ENCODE measurements at places on chromosomes 2 and 18.

DNA sequence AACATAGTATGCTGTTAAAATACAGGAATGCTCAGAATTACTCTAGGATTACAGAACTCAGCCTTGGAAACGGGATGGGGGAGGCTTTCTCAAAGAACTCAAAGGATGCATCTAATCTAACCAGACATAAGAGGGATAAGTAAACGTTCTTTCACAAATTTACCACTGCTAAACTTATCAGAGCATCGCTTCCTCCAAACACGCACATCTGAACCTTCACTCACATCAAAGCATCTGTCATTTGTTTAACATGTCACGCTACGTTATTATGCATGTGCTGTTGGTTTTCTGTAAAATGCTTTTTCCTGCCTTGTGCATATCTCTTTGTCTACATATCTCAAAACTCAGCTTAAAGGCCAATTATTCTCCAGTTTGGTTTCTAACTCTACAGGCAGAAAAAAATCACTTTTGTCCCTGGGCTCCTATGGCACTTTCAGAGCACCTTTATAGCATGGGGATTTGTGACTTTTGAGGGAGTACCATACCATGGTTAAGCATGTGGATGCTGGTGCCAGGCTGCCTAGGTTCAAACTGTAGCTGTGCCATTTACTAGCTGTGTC lies 106.7 kb upstream of the FSHR start:
- no peak for DNase-seq

- no peak for DNase-seq
Measured at GRCh38 chr18:75977081-75977480, 518.0 kb downstream of the ZNF516 start.

DNA sequence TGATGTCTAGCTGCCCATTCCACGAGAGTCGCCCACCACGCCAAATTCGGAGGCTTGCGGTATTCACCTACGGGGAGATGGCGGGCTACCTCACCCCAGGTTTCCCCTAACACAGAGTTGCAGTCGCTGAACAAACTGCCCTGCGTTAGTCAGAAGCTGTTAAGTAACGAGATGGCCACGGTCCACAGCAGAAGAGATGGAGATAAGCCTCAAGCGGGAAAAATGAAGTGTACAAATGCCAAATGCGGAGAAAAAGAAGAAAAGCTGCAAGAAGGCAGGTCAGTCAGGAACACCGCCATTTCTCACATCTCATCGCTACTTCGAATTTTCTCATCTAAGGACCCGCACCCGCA lies 425 bp downstream of the ASB3 start:
- peak; percentile 28 for DNase-seq

- no peak for DNase-seq
Measured at GRCh38 chr2:107088156-107088555, 202.2 kb upstream of the ST6GAL2 start.

- peak; percentile 38 for DNase-seq
Measured at GRCh38 chr2:207883002-207883780, 113.5 kb upstream of the FZD5 start.

- DNase-seq: no peak
Measured at GRCh38 chr2:107688135-107688534, 138.6 kb upstream of the RGPD4 start.

GRCh38 chr2:95058989-95059641 lies 33.6 kb downstream of the MAL start:
- no peak for DNase-seq

- DNase-seq: no peak
Measured at GRCh38 chr2:42934580-42935186, 142.3 kb upstream of the HAAO start.

DNA sequence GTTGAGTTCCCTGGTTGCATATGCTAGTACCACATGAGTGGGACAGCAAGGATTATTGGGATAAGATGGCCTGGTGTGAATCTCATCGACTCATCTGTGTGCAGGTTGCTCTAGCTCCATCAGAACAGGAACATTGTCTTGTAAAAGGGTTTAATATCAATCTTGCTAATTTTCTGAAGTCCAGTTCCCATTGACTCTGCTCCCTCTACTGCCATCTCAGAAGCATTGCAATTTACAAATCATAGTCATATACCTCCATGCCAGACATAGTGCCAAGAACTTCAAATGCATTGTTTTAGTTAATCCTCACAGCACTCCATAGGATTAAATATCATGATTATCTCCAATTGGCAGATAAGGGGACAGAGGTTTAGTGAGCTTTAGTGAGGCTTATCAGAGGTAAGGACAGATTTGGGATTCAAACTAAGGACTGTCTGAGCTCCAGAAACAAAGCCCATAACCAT lies 4.8 kb upstream of the STAT4 start:
- DNase-seq: peak; percentile 57

DNA sequence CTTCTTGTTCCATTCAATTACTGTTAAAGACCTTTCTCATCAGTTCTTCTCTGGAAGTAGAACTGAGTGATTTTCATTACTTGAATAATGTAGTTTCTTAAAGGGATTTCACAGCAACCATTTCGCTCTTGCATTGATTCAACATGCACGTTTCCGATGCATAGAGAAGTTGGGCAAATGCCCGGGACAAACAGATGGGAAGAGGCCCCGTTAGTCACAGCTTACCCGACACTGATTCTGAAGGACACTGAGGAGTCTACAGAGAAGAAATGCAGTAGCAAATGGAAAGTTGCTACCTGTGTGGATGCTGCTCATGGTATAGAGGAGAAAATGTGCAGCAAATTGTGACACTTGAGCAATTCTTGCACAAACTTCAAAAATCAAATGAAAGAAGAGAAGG lies 32.3 kb upstream of the GCG start:
- no peak for DNase-seq

GRCh38 chr2:17181051-17181752 lies 337.0 kb downstream of the RAD51AP2 start:
- no peak for DNase-seq

DNA sequence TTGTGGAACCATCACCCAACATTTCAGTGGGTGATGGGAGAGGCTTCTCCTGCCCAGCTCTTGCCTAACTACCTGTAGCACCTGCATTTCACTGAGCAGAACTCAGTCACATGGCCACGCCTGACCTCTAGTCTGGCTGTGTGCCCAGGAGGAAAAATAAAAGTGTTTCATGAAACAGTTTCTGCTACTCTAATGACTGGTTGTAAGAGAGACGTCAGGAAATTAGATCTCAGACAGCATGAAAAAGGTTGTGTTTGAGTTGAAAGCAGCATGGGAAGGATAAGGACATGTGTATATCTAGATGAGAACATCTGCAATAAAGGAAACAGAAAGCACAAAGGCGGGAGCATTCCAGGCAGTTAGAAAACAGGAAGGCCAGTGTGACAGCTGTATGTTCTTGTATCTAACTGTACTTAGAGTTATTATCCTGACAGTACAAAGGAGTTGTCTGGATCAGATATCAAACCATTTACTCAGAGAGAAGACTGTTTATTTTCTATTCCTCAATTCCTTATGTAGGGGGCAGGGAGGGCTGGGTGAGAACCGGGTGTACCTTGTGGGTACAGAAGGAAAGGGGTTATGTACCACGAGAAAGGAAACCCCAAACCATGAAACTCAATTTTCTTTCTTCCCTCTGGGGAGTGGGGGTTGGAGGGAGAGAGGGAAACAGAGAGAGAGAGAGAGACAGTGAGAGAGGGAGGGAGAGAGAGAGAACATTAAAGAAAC lies 307.4 kb upstream of the VWC2L start:
- DNase-seq: no peak

DNA sequence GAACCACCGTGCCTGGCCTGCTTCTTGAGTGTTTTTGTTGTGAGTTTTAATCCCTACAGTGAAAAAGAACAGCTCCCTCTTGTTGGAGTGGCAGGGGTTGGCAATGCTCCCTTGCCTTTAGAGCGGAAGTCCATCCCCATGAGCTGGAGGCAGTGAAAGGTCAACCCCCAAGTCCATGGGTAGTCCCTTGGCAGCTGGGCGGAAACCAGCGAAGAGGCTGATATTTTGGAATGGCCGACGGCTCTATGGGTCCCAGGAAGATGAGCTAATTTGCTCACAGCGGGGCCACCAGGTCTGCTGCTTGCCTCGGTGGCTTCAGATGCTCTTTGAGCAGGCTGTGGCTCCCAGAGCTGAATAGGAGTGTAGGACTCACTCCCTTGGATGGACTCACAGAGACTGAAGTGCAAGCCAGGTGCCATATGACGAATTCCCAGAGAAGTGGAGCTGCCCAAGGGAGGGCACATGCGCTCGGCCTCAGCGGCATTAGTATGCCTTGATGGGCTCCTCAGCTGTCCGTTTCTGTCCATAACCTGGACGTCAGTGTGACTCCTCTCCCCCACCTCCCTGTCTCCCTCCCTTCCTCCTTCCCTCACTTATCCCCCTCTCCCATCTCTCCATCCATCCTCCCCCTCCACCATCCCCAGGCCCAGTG lies 25.4 kb upstream of the RHOB start:
- DNase-seq: no peak

- DNase-seq: no peak
Measured at GRCh38 chr2:132581991-132582738, 87.8 kb downstream of the LYPD1 start.

- DNase-seq: no peak
Measured at GRCh38 chr2:234840336-234840735, 111.5 kb upstream of the SH3BP4 start.

- no peak for DNase-seq
Measured at GRCh38 chr2:168632709-168633121, 169.7 kb upstream of the NOSTRIN start.

- DNase-seq: no peak
Measured at GRCh38 chr2:129101186-129101585, 782.5 kb upstream of the HS6ST1 start.

DNA sequence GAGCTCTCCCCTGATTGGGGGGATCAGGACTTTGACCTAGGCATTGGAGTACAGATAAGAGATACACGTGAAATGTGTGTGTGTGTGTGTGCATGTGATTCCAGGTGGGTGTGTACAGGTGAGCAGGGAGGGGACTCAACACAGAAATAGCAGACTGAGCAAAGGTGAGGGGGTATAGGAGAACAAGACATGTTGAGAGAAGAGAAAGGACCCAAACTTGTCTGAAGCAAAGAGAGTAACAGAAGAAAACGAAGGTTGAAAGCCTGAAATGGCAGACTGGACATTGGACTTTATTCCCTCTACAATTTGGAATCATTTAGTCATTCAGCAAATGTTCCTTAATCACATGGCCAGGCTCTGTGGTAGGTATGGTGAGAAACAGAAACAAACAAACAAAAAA lies 23.3 kb downstream of the MRO start:
- no peak for DNase-seq

- no peak for DNase-seq
Measured at GRCh38 chr2:216195565-216196029, 86.4 kb downstream of the XRCC5 start.

DNA sequence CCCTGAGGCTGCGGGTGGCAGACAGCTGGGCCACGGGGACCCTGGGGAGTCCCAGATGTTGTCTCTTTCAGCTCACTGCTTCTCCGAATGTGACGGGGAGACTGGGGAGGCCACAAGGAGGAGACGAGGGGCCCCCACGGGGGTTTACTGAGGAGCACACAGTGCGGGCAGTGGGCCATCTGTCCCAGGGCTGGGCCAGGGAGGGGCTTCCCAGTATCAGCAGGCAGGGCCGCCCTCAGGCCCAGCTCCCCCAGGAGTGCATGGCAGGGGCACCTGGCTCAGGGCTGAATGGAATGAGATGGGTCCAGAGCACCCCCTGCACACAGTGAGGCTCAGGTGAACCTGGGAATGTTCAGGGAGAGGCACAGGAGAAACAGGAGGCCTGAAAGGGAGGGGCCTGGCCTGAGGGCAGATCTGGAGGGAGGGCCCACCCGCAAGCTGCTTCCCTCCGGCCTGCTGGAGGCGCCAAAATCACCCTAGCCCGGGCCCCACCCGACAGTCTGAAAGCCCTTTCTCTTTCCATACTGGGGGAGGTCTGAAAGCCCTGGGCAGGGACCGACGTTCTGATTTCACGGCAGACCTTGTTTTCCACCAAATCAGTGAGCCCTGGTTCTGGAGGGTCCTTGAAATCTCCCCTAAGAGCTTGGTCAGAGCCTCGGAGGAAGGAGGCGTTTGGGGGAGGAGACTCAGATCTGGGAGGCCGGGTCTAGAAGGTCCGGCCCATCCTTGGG lies 35.5 kb upstream of the PTMA start:
- DNase-seq: peak; percentile 92

- DNase-seq: no peak
Measured at GRCh38 chr2:2123238-2123637, 207.8 kb downstream of the MYT1L start.

GRCh38 chr2:88095022-88095421 lies 27.4 kb downstream of the SMYD1 start:
- no peak for DNase-seq

DNA sequence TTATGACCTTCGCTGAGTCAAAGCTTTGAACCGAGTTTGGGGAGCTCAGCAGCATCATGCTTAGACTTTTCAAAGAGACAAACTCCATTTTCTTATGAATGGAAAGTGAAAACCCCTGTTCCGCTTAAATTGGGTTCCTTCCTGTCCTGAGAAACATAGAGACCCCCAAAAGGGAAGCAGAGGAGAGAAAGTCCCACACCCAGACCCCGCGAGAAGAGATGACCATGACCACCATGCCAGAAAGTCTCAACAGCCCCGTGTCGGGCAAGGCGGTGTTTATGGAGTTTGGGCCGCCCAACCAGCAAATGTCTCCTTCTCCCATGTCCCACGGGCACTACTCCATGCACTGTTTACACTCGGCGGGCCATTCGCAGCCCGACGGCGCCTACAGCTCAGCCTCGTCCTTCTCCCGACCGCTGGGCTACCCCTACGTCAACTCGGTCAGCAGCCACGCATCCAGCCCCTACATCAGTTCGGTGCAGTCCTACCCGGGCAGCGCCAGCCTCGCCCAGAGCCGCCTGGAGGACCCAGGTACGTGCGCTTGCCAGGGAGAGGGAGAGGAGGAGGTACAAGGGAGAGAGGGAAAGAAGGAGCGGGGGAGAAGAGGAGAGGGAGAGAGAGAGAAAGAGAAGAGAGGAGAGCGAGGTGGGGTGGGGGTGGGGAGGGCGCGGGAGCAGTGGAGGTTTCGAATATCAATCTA lies at the start of gene DLX1:
Gene DLX1 (plus strand): TSS at position 48 of the 700 bp plus-strand sequence. CDS start 171 bp downstream, at position 219.
- no peak for DNase-seq

GRCh38 chr2:82314836-82315472 lies 2010.4 kb upstream of the LRRTM1 start:
- no peak for DNase-seq

GRCh38 chr18:75472396-75472795 lies 44.9 kb upstream of the SMIM21 start:
- DNase-seq: no peak

DNA sequence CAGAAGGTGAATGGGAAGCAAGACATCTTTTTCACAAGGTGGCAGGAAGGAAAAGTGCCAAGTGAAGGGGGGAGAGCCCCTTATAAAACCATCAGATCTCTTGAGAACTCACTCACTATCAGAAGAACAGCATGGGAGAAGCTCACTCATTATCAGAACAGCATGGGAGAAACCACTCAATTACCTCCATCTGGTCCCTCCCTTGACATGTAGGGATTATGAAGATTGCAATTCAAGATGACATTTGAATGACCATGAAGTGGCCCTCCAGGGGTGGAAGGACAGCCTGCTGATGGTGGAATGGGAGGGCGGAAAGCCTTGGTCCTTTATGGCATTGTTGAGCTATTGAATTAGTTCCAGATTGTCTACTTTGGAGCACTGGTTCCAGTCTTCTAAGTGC lies 413.0 kb upstream of the MEX3C start:
- no peak for DNase-seq
